Mammary epithelial cell (primary cell): ENCODE measurements at places on chromosomes 1 and 21.

DNA sequence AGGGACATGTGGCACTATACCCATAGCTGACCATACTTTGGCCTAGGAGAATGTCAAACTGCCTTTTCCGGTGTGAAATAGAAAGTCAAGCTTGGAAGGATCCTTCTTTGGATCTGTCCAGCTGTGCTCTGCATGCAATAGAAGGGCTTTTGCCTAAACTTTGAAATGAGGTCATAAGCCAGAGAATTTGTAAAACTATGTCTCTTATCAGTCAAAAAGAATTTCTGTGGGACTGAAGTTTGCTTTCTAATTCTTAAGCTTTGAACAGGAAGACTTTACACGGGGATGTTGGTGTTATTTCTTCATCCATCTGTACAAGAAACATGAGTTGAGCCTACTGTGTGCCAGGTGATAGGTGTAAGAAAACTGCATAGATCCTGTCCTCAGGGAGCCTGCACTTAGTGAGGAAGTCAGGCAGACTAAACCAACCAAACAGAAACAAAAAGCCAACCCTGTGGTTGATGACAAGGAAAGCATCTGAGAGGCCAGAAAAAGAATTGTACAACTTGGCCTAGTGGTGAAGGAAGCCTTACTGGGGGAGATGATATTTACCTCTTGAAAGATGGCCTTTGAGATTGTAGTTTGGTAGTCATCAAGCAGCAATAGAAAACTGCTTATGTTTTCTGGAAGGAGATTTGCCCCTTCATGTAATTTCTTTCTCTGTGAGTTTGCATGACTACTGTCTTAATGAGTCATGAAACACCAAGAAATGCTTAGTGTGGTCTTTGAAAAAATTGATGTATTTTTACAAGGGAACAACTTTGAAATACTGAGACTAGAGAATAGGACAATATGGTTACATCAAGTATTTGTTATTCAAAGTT lies 24.8 kb downstream of the TGFB2 start:
- peak; percentile 74 for DNase-seq

DNA sequence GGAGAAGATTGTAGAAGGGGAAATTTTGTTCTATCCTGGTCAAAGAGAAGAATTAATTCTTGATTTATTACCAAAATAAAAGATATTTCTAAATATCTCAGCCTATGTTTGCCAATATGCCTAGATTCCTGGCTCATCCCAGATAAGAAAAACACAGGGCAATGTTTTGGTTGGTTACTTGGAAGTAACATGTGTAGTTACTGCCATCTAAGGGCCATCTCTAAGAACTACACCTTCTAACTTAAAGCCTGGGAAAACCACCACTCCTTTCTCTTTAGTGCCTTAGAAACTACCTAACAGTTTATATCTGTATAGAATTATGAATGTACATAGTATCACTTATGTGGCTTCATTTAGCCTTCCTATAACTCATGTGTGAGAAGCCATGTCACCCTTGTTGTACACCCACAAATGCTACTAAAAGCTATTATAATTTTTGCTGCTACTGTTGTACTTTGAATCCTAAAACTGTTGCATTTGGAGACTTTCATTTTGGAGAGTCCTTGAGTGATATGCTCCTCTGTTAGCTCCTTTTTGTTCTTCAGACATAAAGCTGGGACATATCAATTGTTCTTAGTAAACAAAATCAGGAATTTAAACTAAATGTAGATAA lies 4.5 kb downstream of the AIM2 start:
- peak; percentile 46 for DNase-seq

DNA sequence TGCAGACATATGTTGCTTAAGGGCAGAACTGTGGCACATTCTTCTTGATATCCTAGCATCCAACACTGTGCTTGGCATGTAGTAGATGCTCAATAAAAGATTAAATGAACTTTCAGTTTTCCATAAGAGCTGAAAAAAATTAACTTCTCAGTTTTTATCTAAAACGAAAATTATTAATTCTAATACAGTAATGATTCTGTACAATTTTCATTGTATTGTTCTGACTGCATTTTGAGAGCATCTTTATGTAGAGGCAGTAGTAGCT lies 46.6 kb downstream of the FGGY start:
- DNase-seq, result no peak

DNA sequence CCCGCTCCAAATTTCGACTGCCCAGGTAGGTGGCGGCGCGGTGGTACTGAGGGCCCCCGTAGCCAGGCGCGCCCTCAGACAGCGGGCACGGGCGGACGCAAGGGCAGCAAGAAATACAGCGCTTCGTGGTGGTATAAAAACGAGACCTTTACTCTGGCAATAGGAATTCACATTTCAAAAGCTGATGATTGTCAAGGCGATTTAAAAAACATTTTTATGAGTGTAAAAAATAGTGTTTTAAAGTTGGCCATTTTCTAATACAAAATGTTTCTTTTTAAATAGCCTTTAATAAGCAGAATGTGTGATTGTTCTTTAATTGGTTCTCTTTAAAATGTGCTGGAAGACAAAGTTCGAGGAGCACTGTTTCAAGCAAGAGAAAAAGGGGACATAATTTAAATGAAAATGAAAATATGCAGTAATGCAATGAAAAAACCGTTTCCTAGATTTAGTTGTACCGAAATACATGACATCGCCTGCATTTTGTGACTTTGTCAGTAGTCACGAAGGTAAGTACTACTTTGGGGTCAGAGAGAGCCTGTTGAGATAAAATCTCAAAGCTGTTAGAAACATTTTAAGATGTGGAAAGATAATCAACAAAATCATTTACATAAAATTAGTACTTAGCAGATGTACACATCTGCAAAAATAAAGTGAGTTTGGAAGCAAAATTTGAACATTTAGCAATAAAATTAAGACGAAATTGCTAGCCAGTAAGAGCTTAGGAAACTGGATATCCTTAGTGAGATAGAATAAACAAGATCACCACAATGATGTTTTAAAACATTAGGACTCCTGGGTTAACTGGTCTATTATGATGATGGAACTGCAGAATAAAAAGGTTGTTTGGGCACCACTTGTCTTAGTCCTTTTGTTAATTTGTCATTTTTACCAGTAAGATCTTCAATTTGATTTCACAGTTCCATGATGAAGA lies 1.1 kb upstream of the PSMG1 start:
- DNase-seq, result no peak

GRCh38 chr1:230819976-230820375 lies 48.3 kb downstream of the C1orf198 start:
- no peak for DNase-seq

DNA sequence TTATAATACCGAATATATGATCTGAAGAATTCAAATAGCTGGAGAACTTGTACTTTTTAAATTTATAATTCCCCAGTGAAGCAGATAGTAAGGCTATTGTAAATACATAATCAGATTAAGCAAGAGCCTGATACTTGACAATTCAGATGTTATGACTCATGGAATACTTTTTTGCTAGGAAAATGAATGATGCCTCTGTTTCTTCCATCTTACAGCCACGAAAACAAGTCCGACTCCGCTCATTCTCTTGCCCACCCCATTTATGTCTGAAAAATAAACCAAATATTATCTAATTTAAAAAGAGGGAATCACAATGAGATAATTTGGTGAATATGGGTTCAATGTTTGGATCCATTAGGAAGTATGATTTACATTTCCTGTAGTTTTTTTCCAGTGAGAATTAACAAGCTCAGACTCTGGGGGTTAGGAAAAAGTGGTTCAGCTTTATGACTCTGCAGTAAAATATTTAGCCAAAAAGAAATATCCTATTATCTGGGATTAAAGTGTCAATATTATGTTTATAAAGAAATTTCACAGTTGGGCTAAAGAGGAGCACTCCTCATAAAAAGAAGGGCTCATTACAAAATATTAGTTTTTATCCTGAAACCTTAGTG lies 50.4 kb upstream of the DAB1 start:
- peak; percentile 42 for DNase-seq
